RPMI7951 (cell line): ENCODE measurements at places on chromosomes 5 and 9.

- peak; percentile 68 for DNase-seq
Measured at GRCh38 chr5:107743373-107744000, 72.8 kb upstream of the EFNA5 start.

DNA sequence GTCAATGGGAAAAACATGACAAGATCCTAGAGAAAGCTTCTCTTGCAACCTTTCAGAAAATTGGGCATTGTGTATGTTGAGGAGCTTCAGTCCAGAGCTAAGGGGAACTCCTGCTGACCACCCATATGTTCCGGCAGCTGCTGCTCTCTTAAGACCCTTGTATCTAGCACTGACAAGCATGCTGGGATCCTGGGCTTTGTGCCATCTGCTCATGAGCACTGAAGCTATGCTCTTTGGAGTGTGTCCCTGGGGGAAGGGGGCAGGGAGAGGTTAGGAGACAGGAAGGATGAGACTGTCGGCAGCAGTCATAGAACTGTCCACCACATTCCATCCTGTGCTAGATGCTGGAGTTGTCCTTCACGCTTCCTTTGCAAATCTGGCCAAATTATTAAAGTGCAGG is 109.3 kb downstream of the JAKMIP2 start:
- no peak for DNase-seq

DNA sequence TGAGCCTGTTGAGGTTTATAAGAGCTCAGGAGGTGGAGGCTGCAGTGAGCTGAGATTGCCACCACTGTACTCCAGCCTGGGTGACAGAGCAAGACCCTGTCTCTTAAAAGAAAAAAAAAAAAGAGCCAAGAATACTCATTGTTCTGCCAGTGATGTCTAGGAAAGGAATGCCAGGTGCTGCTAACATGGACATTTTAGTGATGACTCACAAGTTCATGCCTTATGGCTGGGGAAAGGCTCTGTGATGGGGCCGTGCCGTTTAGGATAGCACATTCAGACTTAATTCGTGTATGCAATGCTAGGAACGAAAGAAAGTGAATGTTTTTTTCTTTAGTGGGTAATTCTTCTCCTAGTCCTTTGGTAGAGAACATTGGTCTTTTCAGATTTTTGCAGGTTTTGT is 134.2 kb downstream of the ARHGAP26 start:
- DNase-seq: peak; percentile 56

DNA sequence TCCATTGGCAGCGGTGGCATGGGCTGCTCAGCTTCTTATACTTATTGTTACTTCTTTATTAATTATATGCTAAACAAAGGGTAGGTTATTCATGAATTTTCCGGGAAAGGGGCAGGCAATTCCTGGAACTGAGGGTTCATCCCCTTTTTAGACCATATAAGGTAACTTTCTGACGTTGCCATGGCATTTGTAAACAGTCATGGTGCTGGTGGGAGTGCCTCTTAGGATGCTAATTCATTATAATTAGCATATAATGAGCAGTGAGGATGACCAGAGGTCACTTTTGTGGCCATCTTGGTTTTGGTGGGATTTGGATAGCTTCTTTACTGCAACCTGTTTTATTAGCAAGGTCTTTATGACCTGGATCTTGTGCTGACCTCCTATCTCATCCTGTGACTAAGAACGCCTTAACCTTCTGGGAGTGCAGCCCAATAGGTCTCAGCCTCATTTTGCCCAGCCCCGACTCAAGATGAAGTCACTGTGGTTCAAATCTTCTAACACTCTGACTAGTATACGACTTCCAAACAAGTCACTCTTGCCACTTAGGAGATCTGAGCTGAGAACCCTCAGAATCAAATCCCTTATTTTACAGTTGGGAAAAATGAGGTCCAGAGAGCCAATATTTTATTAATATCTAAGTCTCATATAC is 237.5 kb downstream of the TRIM32 start:
- no peak for DNase-seq

- peak; percentile 99 for DNase-seq
Measured at GRCh38 chr5:136053336-136054141, 24.8 kb downstream of the TGFBI start.

GRCh38 chr5:157265714-157266285 is at the start of gene CYFIP2:
CYFIP2 (plus strand) TSS chr5:157266123; CDS start chr5:157285362, 19,239 bp downstream.
- no peak for DNase-seq

GRCh38 chr5:180648658-180649296 is 623 bp downstream of the FLT4 start:
- no peak for DNase-seq

GRCh38 chr5:110032376-110032775 is 342.6 kb downstream of the MAN2A1 start:
- no peak for DNase-seq

- peak; percentile 86 for DNase-seq
Measured at GRCh38 chr5:132251220-132251725, 6.2 kb upstream of the PDLIM4 start.

GRCh38 chr5:25862276-25862675 is 1176.1 kb downstream of the CDH9 start:
- DNase-seq: no peak

GRCh38 chr5:38796742-38797108 is 49.1 kb upstream of the OSMR start:
- DNase-seq: no peak

DNA sequence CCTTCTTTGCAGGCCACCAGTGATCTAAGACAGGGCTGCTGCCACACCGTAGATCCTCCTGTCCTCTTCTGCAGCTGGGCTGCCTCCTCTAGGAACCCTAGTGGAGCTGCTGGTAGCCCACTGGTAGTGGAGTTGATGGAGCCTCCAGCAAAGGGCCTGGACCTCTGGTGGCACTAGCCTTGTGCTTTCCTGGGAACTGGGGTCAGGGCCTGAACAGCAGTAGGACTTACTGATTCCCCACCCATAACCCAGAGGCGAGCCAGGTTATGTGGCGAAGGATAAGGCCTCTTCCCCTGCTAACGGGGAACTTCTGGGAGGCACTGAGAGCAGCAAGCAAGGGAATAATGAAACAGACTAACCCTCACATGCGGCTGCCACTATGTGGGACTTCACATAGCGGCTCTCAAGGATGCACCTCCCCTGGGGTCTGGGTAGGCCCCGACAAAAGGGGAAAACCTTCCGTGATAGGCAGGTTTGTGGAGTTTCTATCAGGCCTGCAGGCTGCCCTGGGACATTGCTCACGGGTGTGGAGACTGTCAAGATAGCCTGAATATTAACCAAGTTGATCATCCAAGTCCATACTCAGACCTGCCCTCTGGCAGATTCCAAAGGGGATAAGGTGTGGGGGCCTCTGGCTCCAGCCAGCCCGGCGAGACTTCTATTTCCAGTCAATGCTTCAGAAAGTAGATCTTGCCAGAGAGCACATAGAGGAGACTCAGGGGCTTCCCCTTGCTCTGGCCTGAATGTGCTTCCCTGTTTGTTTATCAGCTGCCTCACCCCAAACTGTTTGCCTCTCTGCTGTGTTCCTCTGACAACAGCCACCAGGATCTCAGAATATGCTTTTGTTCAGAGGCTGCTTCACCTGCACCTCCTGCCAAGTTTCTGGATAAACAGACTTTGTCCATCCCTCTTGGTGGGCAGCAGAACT is 7.4 kb downstream of the SLC22A4 start:
- DNase-seq: no peak

- DNase-seq: no peak
Measured at GRCh38 chr5:80740999-80741398, 86.2 kb upstream of the DHFR start.

DNA sequence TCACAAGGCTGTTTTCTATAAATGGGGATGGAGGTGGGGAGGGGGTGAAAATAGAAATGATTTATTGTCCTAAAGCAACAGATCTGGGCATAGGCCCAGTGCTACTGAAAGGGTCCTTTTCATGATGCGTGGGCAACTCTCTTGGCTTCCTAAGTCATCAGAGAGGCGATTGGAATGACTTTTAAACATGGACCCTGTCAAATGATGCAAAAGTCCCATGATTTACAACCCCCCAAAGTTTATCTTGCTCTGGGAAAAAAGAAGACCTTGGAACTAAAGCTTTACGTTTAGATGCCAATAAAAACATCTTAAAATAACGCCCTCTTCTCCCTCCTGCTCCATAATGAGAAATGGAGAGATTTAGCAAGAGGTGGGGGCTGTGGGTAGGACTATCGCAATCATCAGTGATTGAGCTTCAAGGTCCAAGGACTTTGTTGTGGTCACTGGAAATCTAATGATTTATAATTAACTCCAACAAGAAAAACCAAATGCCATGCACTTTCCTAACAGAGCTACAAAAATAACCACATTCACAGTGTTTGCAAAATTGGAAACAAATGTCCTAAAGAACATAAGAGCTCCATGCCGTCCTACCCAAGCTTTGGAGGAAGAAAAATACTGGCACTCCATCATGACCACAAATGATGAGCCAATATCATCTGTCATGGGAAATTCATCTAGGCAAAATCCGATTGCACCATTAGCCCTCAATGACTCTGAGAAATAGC is 167.5 kb upstream of the CLINT1 start:
- peak; percentile 25 for DNase-seq

- DNase-seq: peak; percentile 41
Measured at GRCh38 chr9:91727316-91727861, 222.6 kb downstream of the ROR2 start.

GRCh38 chr9:94937214-94937903 is 210.9 kb downstream of the AOPEP start:
- DNase-seq: peak; percentile 91

DNA sequence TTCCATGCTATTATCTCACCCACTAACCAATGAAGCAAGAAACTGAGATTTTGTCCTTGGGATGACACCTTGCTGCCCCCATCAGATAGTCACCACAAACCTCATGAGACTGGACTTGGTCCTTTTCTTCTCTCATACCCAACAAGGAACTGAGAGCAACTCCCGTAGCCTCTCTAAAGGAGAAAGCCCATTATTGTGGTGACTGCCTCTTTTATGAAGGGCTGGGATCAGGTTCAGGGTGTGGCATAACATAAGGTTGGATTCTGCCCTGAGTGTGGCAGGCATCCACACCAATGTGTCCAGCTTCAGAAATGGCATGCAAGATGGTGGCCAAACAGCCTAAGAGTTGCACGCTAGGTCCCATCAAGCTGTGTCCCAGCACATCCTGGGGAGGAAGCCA is 1.3 kb upstream of the ACTL7A start:
- DNase-seq: no peak

GRCh38 chr9:127860260-127860659 is 5.8 kb upstream of the ENG start:
- DNase-seq: no peak

GRCh38 chr5:143582869-143583268 is 179.4 kb upstream of the NR3C1 start:
- no peak for DNase-seq

DNA sequence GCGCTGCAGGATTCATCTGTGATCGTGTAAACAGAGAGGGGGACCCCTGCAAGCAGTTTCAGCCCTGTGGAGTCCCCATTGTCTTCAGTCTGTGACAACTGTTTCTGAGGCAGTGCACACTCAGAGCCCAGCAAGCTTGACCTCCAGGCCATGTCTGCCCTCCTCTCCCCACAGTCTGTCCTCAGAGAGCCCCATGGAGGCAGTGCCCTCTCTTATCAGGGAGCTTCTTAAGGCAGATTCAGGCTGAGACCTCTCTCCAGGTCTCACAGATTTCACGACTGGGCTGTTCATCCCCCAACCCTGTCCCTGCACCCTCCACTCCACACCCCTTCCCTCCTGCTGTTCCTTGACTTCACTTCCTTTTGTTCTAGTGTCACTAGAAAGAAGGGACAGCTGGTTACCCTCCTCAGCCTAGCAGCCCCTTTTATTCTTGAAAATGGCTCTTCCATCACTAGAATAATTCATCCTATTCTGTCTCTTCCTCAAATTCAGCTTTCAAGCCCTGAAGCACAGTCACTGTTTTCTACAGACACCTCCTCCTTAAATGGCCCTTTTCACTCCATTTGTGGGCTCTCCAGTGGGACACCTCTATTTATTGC is 218.4 kb downstream of the MED10 start:
- no peak for DNase-seq

DNA sequence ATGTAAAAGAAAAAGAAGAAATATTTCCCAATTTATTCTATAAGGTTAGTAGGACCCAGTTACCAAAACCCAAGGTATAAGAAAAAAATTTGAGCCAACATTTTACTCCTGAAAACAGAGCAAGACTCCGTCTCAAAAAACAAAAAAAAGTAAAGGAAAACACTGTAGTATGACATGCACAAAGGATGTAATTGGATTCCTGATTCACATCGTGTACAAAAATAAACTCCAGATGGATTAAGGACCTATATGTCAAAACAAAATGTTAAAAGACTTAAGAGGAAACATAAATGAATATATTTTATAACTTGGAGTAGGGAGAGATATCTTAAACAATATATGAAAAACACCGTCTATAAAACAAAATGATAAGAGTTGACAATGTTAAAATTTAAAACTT is 13.8 kb downstream of the PHYKPL start:
- DNase-seq: no peak

GRCh38 chr9:15306068-15306756 is 804 bp downstream of the TTC39B start:
- DNase-seq: peak; percentile 31

DNA sequence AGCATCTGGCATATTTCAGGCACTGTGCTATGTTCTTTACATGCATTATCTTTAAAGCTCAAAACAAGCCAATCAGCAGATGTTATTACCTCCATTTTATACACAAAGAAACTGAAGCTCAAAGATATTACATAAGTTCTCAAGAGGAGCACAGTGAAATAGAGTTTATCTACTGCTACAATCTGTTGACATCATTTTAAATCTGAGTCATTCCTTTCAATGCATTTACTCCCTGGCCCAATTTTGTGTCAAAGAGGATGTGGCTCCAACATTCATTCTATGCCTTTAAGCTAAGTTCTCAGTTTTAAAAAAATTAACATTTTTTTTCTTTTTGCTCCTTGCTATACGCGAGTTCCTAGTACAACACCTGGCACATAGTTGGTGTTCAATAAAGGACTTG is 486.3 kb upstream of the ZNF462 start:
- peak; percentile 77 for DNase-seq

- no peak for DNase-seq
Measured at GRCh38 chr9:112017878-112018277, 121.3 kb downstream of the UGCG start.

GRCh38 chr9:107739601-107740082 is 250.1 kb upstream of the KLF4 start:
- DNase-seq: peak; percentile 83

DNA sequence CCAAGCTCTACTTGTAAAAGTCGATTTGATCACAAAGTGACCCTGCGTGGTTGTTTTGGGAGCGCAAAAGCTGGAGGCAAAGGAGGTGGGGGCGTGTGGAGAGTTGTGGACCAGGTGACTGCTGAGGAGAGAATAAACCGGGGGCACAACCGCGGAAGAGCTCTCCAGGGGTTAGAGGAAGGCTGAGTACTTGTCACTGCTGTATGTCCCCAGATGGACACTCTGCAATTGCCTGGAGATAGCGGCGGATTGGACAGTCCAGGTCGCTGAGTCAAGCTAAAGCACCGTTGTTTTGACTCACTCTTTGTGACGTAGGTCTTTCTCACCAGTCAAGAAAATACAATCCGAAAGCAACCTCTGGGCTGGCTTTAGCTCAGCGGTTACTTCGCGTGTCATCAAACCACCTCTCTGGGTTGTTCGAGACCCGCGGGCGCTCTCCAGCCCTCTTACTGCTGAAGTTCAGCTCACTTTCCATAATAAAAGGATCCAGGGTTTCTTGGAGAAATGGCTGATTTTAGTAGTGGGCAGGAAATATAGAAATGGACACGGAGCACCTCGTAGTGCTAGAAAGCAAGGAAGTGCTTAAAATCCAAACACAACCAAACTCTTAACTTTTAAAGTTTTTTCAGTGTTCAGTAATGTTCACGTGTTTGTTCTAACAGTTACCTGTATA is 25.7 kb downstream of the ZMAT2 start:
- peak; percentile 95 for DNase-seq

- DNase-seq: no peak
Measured at GRCh38 chr5:145479857-145480256, 355.3 kb downstream of the PRELID2 start.
